ENCODE measurements at places on chromosomes 12 and 14.

GRCh38 chr12:1778911-1779310 is 41.5 kb upstream of the LRTM2 start:
- DNase-seq: no peak

DNA sequence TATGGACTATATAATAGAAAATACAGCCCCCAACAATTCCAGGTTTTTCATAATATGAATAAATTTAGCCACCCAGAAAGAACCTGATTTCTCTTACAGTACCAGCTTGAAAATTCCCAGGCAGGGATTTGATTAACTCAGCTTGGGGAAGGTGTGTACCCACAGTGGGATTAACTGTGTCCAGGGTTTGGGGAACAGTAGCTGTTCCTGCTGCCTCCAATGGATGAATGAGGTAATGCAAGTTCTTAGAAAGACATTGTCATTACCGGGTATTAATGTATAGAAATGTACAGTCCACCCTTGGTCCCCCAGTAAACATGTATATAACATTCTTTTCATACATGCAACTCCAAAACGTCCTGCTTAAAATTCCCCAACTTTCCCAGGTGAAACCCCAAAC is 115.6 kb downstream of the LRIG3 start:
- DNase-seq: no peak

GRCh38 chr12:13165617-13166041 is 30.9 kb upstream of the EMP1 start:
- DNase-seq: no peak

DNA sequence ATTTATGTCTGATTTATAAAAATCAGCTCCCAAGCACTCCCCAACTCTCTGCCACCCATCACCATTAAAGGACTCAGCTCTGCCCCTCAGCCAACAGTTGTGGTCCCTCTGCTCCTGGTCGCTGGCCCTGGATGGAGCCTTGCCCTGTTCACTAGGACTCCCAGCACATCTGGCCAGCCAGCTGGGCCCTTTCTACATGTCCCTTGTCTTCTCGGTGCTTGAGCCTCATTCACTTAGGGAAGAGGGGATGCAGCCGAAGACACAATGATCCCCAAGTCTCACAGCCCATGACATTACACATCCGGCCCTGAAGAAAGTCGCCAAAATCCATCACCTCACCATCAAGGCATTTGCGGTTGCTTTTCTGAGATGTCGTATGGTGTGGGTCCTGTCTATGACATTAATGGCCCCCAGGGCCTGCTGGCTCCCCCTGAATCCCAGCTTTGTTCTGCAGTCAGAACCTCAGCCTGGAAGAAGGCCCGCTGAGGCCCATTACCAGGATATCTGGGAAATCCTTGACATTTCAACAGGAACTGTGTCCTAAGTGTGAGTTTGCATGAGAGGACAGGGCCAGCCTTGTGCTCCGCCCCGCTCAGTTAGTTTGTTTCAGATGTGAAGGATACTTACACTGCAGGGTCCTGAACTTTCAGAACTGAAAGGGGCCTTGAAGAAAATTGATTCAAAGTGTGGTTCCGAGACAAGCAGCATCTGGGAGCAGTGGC is 19.1 kb downstream of the TSPAN11 start:
- DNase-seq: no peak

- DNase-seq: no peak
These were observed 2.7 kb upstream of the CLEC6A start for GRCh38 chr12:8453021-8453513.

- DNase-seq: peak; percentile 29
These were observed 8.7 kb upstream of the GPR19 start for GRCh38 chr12:12704593-12705230.

GRCh38 chr12:12511895-12512711 is 50.6 kb downstream of the DUSP16 start:
- no peak for DNase-seq

DNA sequence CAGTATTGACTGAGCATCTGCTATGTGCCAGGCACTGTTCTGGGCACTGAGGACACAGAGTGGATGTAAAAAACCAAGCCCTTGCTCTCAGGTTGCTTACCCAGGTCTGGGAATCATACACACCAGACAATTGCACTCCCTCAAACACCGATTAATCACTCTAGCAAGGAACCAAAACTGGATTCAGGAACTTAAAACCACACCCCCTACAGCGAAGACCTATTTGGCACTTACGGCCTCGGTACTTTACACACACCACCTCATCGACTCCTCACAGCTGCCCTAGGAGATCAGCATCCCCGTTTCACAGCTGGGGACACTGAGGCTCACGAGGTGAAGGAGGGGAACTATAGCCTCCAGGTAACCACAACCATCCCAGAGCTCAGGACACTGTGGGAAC is 1.6 kb downstream of the GLTP start:
- DNase-seq: no peak

GRCh38 chr12:1843641-1844005 is 23.3 kb downstream of the LRTM2 start:
- no peak for DNase-seq

DNA sequence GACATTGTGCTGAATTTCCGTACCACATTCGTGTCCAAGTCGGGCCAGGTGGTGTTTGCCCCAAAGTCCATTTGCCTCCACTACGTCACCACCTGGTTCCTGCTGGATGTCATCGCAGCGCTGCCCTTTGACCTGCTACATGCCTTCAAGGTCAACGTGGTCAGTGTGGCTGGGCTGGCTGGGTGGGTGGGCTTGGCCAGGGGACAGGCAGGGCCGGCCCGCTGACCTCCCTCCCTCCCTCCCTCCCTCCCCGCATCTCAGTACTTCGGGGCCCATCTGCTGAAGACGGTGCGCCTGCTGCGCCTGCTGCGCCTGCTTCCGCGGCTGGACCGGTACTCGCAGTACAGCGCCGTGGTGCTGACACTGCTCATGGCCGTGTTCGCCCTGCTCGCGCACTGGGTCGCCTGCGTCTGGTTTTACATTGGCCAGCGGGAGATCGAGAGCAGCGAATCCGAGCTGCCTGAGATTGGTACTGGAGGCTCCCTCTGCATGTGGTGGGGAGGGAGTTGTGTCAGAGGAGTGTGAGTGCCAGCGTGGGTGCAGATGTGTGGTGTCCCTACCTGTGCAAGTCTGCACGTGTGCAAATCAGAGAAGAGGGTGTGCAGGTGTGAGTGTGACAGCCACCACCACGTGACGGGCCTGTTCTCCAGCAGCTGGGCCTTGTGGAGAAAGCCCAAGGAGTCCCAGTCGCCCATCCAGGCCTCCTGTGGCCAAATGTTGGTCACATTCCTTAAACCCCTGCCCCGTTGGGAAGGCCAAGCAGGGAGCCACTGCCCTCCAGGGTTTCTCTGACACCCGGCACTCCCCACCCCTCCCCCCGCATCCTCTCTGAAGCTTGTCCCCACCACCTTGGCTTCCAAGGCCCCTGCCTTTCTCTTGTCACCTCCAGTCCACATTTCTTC is 5.3 kb downstream of the KCNH3 start:
- no peak for DNase-seq

DNA sequence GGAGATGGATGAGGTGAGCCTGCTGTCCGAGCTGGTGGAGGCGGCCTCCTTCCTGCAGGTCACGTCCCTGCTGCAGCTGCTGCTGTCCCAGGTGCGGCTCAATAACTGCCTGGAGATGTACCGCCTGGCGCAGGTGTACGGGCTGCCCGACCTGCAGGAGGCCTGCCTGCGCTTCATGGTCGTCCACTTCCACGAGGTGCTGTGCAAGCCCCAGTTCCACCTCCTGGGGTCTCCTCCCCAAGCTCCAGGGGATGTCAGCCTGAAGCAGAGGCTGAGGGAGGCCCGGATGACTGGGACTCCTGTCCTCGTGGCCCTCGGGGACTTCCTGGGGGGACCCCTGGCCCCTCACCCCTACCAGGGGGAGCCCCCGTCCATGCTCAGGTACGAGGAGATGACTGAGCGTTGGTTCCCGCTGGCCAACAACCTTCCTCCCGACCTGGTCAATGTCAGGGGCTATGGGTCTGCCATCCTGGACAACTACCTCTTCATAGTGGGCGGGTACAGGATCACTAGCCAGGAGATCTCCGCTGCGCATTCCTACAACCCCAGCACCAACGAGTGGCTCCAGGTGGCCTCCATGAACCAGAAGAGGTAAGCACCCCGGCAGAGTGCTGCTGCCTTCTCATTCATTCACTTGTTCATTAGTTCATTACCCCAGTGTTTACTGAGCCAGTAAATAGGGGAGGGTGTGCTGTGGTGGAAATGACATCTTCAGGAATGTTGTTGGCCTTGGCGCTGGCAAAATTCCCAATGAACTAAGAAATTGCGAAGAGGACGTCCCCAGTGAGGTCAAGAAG is 774 bp upstream of the MANSC4 start:
- DNase-seq: no peak

DNA sequence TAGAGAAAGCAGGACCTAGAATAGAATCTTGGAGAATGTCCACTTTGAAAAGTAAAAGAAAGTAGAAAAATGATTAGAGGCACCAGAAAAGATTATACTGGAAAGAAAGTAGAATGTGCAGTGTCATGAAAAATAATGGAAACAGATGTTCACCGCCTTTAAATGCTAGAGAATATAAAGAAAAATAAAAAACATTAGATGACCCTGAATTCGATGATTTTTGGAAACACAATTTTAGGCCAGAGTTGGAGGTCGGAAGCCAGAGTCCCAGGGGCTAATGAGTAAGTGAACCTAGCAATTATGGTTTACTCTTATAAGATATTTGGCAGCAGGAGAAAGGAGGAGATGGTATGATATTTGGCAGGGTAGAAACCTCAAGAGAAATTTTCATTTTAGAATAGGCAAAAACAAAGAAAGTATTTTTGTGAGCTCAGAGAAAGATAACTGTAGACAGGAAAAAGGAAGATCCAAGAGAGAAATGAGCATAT is 37.7 kb downstream of the GYS2 start:
- DNase-seq: no peak

GRCh38 chr14:42421377-42422078 is 814.9 kb downstream of the LRFN5 start:
- DNase-seq: no peak

DNA sequence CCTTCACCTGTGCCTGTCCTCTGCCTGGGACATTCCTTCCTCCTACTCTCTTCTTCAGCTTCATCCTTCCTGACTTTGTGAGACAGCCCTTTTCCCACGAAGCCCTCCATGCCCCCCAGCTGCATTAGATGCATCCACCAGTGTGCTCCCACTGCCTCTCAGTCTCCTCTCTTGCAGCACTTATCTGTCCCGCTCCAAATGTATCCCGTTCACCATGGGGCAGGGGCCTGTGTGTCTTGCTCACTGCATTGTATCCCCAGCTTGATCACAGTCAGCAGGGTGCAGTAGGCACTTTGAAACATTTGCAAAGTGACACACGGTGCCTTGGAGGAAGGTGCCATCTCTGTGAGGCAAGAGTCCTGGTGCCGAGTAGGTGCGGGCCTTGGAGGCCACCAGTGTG is 104.0 kb downstream of the SLC25A47 start:
- DNase-seq: no peak

DNA sequence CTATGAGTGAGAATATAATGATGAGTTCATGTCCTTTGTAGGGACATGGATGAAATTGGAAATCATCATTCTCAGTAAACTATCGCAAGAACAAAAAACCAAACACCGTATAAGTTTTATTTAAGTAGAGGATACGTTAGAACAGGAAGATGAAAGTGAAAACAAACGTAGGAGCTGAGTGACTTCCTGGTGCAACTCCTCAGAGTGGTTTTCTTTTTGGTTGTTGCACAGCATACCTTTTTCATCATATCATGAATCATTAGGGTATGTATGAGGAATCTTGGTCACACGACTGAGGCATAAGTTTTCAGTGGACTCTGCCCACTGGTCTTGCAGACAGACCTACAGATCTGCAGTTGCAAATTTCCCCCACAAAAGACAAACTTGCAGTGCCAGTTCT is 199.0 kb downstream of the LRFN5 start:
- no peak for DNase-seq

DNA sequence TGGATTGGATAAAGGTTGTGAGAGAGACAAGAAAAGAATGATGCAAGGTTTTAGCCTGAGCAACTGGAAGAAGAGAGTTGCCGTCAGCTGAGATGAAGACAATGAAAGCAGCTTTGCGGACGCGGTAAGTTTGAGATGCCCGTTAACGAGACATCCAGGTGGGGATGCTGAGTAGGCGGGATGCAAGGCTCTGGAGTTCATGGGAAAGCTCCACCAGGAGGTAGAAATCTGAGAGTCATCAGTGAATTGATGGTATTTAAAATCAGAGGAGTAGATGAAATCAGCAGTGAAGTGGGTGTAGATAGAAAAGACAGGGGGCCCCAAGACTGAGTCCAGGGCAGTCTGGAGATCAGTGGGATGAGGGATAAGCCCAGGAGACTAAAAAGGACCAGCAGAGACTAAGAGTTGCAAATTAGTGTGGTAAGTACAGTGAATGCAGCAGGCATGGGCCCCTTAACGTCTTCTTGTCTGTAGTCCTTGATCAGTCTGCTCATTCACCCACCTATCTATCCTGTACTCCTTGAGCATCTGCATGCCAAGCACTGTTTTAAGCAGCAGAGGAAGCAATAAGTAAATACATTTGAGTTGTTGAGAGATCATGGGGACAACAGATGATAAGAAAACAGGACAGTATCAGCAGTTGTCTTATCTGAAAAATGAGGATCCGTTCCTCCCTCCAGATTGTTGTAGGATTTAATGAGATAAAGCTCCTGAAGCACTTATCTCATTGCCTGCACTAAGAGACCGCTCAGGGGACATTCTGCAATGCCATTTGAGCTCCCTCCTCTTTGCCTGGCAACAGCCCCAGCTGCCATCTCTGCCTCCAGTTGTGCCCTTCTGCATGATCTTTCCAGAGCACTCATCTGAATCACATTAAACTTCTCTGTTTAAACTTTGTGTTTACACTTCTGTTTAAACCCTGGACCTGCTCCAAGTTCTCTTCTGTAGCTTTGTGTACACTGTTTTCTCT is 91.5 kb downstream of the APAF1 start:
- DNase-seq: no peak

DNA sequence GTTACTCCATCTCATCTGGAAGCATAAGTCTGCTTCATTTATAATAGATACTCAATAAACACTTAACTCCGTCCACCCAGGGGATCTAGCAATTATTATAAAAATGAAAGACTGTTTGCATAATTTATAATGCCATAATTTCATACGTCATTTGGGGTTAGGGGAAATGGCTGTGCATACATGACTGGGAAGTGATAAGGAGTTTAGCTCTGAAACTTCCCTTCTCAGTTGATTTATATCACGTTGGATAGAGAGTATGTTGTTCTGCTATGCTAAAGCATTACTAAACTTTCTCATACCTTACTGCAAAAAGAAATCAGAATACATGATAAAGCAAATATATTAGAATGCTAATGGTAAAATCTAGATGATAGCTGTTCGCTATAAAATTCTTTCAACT is 90.4 kb upstream of the DYNC1H1 start:
- DNase-seq: no peak

- no peak for DNase-seq
These were observed 27.9 kb upstream of the MYF6 start for GRCh38 chr12:80679346-80680131.

DNA sequence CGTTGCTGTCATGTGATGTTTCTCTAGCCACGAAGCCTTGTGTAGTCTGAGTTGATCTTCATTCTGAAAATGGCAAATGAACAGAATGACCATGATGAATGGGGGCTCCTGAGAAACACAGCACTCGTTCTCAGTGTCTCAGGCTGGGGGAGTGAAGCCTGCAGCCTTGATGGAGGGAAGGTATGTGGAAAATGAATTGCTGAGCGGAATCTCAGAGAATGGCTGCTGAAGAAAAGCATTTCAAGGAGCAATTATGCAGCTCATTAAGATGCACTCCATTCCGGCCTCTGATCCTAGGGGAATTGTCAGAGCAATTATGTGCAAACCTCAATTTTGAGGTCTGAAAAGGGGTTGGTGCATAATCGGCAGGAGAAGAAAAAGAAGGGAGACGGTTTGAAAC is 167.1 kb downstream of the CHST11 start:
- no peak for DNase-seq

- peak; percentile 34 for DNase-seq
These were observed 6.8 kb downstream of the ZFHX2 start for GRCh38 chr14:23544511-23545447.

- DNase-seq: no peak
These were observed 16.4 kb downstream of the YARS2 start for GRCh38 chr12:32739279-32739678.

All from GF-D8 (cell line).